ENCODE measurements at places on chromosomes 13 and 19.

DNA sequence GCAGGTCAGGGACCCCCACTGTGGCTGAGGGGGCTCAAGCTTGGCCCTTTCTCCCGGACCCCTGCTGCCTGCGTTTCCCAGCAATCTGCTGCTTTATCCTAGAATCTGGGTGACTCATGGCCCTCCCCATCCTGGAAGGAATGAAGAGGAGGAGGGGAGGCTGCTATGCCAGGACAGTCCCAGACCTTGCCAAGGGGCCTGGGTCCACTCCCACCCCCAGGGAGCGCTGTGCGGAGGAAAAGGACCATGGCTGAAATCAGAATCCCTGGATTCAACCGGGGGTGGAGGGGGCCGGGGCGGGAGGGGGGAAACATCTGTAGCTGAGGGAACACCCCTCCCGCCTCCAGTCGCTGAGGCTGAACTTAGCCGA, 20.5 kb downstream of the ZNF114 start:
- DNase-seq, result no peak

DNA sequence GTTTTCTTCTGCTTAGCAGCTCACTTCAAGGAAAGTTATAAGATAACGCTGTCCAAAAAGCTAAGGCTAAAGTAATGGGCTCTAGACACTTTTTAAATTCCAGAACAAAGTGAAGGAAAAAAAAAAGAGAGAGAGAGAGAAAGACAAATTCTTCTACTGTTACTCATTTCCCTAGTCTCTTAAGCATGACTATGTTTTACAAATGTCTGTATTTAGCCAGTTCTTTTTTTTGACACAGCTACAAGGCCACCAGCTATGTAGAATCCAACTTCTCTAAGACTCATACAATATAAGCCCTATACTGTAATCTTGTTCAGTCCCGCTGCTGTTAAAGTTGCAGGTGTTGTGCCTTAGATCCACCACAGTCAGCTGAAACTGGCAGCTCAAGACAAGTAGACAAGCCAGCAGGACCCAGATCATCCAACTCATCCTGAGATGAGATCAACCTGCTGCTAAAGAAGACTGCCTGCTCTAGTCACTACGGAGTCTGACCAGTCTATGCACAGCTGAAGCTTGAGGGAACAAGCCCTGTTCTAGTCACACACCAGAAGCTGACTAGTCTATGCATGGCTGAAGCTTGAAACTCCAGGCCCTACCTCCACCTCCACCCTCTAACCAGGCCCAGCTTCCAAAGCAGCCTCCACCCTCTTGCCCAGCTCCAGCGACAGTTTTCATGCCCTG, 10.3 kb upstream of the ZNF83 start:
- DNase-seq, result no peak

DNA sequence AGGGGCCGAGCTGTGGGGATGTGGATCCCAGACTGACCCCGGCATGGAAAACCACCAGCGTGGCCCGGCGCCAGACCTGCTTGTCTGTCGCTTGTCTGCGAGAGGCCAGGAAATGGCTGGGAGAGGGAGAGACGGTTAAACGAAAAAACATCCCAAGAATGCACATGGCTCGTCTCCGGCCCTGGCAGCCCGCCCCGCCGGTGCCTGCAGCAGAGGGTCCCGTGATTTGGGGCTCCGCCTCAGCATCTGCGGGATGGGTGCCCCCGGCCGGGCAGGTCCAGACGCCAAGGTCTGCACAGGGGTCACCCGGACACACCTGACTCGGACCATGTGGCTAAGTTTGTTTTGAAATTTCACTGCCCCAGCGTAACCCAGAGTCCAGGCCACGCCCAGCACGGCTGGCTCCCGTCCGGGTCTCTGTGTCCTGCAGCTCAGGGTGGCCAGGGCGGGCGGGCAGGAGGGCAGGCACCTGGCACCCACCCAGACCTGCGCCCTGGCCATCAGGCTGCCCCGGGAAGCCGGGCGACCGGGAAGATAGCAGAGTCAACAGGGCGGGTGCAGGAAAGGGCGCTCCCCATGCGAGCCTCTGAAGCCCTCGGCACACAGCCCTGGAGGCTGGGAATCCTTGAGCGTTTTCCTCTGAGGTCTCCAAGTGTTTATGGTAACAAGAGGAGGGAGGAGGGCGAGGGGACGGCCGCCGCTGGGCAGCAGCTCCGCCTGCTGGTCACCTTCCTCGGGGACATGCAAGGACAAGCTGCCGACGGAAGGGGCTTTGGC, 103.2 kb downstream of the GADD45B start:
- peak; percentile 61 for DNase-seq

DNA sequence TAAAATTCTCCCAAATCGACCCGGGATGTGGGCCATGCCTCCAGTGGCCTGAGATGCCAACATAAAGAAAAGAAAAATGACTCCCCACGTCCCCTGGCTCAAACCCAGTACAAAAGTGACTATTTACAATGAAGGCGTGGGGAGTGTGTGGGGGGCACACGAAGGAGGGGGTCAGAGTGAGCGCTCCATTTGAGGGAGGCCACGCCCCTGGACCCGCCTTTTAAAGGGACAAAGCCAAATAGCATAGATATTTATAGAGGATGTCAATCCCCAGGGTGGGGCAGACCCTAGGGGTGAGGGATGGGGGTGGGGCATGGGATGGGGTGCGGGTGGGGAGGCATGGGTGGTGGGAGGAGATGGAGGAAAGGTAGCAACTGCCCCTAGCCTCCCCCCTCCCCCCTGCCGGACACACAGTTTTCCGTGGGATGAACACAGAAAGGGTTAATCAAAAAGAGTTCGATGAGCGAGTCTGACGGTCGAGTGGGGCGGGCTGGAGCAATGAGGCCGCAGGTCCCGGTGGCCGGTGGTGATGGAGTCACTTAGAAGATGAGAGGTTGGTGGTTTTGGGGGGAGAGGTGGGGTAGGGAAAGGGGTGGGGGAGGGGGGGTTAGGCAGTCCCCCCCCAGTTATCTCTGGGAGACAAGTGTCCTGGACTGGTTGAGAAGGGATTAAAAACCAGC, 20.1 kb upstream of the NANOS2 start:
- DNase-seq, result no peak

GRCh38 chr13:37138169-37138568, 32.7 kb upstream of the CSNK1A1L start:
- no peak for DNase-seq

DNA sequence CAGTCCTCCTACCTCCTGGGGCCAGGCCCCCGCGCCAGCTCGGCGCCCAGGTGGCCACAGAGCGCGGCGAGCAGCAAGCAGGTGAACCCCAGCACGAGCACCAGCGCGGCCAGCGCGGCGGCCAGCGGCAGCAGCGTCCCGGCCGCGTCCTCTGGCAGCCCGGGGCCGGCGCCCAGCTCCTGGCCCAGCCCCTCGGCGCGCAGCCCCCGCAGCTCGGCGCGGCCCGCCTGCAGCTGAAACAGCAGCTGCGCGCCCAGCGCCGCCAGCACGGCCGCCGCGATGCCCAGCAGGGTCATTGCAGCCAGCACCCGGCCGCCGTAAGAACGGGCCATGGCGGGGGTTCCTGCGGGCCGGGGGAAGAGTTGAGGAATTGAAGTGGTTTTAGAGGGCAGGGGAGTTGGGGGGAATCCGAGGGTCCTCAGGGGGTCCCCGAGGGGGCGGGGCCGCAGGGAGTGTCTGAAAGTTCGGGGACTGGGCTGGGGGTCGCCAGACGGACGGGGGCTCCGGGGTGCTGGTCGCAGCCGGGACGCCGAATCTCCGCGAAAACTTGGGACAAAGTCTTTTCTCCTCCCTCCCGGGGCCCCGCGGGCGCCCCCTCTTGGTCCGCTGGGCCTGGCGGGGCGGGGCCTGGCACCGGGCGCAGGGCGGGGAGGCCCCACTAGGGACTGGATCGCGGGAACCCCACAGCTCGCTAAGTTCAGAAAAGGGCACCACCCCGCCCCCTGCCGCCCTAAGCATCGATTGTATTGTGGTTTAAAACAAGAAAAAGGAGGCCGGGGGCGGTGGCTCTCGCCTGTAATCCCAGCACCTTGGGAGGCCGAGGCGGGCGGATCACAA, at the start of gene TMEM221:
Gene TMEM221 (minus strand): TSS at position 538 of the 837 bp plus-strand sequence. CDS start 206 bp downstream, at position 332.
- DNase-seq, result peak; percentile 64

DNA sequence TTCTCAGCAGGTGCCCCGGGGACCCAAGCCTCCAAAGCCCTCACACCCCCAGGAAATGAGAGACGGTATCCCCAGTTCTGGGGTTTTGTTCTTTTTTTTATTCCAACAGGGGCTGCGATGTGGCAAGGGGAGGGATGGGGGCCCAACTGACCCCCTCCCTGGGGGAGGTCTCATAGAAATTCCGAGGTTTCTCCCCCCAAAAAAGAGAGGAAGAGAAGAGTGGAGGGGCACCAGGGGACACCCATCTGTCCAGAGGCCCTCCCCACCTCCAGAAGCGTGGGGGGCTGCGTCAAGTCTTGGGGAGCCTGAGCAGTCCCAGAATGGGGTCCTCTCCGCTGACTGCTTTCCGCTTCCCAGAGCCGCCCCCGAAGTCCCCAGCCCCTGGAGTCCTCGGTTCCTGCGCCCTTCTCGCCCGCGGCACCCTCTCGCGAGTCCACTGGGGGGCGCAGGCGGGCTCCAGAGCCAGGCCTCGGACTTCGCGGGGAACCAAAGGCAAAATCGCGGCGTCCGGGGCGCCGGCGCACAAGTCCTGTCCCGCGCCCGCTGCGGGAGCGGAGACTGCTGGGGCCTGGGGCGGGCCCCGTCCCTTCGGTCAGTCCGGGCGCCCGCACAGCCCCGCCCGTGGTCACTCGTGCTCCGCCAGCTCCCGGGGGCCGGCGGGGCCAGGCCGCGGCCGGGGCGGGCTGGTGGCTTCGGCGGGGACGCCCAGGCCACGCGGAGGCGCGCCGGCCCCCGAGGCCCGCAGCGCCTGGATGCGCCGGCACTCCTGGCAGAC, 4.4 kb upstream of the ATP1A3 start:
- peak; percentile 79 for DNase-seq

DNA sequence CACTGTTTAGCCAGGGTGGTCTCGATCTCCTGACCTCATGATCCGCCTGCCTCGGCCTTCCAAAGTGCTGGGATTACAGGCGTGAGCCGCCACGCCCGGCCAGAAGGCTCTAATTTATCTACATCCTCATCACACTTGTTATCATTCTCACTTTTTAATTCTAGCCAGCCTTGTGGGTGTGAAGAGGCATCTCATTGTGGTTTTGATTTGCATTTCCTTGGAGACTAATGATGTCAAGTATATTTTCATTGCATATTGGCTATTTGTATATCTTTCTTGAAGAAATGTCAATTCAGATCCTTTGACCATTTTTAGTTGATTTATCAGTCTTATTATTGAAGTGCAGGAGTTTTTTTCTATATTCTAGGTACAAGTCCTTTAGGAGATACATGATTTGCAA, 27.7 kb upstream of the HIF3A start:
- DNase-seq, result no peak

DNA sequence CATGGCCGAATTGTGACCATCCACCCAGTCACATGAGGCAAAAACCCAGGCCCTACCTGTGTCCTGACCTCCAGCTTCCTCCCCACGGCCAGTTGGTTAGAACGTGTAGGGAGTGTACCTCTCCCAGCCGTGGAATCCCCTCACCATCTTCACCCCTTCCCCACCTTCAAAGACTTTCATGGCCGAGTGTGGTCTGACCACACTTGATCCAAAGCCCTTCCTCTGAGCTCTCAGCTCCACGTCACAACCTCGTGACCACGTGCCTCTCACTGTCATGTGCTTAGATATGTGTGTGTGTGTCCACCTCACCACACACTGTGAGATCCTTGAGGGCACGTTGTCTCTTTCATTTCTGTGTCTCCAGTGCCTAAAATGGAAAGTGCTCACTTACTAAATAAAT, 48.6 kb upstream of the UBE2L5 start:
- DNase-seq, result no peak

GRCh38 chr19:34173193-34173956, 1.1 kb downstream of the LSM14A start:
- DNase-seq, result no peak

DNA sequence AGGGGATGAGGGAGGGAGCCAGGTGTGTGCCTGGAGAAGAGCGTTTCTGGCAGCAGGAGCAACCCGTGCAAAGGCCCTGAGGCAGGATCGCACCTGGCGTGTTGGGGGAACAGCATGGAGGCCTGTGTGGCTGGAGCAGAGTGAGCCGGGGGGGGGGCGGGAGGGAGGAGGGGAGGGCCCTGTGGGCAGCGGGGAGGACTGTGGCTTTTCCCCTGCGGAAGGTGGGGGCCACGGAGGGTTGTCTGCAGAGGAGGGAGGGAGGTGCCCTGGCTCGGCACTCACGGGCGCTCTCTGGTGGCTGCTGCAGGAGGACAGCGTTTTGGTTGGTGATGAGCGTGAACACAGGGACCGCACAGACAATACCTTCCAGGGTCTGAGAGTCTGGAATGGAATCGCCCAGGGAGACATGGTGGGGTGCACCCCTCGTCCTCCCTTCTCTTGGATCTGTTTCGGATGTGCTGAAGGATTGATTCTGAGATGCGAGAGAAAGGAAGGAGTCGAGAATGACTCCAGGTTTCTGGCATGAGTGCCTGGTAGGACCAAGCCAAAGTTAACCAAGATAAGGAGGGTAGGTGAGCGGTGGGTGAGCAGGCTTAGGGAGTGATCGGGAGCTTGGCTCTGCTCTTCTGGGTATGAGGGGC, 6.5 kb downstream of the RAB11B start:
- no peak for DNase-seq

DNA sequence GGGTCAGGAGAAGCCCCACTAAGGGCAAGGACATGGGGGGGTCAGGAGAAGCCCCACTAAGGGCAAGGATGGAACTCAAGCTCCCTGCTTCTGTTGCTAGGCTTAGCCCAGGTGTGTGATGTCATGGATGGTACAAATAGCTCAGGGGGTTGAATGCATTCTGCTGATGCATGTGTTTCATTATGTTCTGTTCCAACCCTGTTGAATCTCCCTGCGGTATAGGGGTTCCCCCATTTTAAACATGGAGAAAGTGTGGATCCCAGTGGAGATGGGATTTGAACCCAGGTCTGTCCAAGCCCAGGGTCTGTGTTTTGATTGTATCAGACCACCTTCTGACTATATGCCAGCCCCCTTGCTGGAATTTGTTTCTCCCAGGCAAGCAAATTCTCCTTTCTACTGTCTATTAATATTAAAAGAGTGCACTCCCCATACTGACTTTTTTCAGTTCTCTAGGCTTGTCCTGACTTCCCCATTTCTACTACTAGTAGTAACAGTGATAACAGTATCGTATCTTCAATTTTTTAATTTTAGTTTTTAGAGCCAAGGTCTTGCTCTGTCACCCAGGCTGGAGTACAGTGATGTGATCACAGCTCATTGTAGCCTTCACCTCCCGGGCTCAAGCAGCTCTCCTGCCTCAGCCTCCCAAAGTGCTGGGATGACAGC, 6.7 kb downstream of the ZNF865 start:
- DNase-seq, result no peak

GRCh38 chr13:43835701-43836100, 43.8 kb downstream of the CCDC122 start:
- DNase-seq, result no peak

GRCh38 chr19:2700660-2701360, 1.7 kb downstream of the GNG7 start:
- no peak for DNase-seq

- no peak for DNase-seq
These were observed 32.7 kb downstream of the MBNL2 start for GRCh38 chr13:97254816-97255215.

DNA sequence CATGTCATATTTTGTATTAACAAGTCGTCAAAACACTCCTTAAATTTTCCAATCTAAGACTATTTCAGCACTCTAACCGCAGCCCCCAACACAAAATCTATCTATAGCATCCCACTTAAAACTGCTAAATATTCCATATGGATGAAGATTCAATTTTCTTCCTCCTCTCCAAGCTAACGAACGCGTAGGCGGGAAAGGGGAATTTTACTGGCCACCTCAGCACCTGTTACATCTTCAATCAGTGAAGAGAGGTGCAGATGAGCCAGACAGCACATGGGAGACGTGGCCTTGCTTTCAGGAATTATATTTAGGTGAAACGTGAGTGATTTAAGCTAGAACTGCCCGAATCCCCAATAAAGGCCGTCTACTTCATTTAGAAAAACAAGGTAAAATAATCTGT, 1.1 kb downstream of the RBM26 start:
- DNase-seq, result no peak

GRCh38 chr19:46515879-46516350, 20.2 kb upstream of the PNMA8B start:
- no peak for DNase-seq

Measured in activated naive CD4-positive, alpha-beta T cell treated with anti-CD3 and anti-CD28 coated beads, Interleukin-2, amount 50 U/mL, for 72 hours (primary cell).